ENCODE measurements at places on chromosomes 16 and 17. TPM values are rescaled to one million over a fixed set of nuclear protein-coding genes. Genes with fewer than 3 reads are reported as not detected.

DNA sequence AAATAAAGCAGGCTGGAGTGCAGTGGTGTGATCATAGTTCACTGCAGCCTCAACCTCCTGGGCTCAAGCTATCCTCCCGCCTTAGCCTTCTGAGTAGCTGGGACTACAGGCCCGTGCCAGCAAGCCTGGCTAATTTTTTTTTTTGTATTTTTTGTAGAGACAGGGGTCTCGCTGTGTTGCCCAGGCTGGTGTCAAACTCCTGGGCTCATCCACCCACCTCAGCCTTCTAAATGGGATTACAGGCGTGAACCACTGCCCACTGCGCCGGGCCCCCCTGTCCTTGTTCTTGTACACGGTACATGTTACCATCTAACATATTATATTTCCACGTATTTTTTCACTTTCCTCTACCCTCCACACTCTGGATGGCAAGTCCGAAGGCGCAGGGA lies 3.1 kb upstream of the CDH3 start:
- no peak for DNase-seq

DNA sequence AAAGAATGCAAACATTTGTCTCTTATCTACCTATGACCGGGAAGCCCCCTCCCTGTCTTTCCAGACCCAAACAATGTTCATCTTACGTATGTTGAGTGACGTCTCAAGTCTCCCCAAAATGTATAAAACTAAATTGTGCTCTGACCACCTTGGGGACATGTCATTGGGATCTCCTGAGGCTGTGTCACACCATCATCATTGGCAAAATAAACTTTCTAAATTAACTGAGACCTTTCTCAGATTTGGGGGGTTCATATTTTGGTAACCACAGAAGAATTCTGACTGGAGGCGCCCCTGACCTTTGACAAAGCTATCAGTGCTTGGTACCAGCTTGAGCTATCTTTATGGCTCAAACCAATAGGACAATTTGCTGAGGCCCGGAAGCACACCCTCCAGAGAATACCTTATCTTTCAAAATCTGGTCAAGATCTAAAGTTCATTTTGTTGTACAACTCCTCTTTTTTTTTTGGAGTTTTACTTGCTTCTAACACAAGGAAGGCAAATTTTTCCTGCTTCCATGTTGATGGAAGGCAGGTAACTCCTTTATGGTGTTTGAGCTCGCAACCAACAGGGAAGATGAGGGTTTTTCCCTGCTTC lies 2.5 kb upstream of the LDHD start:
- no peak for DNase-seq

GRCh38 chr17:42251115-42251514 lies 25.1 kb downstream of the STAT5B start:
- DNase-seq = peak; percentile 33

DNA sequence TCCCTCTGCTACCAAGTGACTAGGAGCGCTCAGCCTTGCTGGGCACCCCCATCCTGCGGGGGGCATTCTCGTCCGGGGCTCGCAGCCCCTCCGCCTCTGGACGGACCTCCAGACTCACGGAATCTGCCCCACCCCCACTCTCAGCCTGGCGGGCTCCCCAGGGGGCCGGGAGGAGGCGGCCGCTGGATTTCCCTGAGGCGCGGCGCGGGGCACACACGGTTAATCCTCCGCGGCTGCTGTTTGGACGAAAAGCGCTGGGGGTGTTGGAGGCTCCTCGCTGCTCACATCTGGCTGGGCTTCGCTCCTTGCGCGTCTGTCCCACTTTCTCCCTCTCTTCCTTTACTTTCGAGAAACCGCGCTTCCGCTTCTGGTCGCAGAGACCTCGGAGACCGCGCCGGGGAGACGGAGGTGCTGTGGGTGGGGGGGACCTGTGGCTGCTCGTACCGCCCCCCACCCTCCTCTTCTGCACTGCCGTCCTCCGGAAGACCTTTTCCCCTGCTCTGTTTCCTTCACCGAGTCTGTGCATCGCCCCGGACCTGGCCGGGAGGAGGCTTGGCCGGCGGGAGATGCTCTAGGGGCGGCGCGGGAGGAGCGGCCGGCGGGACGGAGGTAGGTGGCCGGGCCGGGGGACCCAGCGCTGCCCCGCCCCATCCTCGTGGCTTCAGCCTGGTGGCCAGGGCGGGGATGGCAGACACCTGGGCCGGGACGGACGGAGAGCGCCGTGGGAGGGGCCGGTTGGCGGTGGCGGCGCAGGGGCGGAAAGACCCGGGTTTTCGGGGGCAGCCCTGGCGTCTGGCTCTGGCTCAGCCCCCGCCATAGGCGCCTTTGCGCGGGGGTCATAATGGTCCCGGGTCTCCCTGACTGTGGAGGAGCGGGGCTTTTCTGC lies at the start of gene C1QTNF1:
TSS of gene C1QTNF1 (plus strand) at position 284 of the 886 bp plus-strand sequence. CDS start 19,800 bp downstream, outside the sequence.
- DNase-seq = peak; percentile 59

DNA sequence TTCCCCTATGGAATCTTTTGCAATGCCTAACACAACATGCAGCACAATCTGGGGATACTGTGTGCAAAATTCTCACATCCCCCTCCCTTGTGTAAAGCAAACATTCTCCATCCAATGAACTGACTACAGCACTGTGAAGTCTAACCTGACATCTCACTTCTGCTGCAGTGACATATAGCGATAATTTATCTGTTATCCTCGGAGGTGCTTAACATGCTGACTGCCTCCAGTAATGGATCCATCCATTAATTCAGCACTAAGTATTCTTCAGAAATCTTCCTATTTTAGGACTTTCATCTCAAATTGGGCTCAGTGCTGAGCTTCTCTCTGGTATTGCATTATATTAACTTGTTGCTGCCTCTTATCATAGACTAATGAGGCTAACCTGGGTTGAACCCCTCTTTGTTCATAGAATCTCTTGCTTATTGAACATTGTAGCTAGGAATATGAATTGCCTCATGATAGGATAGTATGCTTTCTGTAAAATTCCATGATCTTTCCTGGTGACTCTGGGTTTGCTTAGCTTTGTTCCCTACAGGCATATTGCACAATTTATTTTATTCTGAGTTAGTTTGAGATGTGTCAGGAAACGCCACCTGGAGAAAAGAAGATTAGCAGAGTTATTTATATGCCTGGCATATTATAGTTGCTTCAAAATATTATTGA lies 187.9 kb downstream of the CNTNAP4 start:
- DNase-seq = no peak

DNA sequence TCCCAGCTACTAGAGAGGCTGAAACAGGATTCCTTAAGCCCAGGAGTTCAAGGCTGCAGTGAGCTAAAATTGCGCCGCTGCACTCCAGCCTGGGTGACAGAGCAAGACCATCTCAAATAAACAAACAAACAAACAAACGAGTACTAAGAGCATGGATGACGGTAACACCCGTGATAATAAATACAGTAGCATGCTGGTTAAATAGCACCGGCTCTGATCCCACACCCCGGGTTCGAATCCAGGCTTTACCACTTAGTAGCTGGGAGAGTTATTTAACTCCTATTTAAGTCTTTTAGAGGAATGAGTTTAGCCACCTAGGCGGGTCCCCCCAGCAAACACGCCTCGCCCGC lies 301 bp upstream of the METTL22 start:
- no peak for DNase-seq

DNA sequence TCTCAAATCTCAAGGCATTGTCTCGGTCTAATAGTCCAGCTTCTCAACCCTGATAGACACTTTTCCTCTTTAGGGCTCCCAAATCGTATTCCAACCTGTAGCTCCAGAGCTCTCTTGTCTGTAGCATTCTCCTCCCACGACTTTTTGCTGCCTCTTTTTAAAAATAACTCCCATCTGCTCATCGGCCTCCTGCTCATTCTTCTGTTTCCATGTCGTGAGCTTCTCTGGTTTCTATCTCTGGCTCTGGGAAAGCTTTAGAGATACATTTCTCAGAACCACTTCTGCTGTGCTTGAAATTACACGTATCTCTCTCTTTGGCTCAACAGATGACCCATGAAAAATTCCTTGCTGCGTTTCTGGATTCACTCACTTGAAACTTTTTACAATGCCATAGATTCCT lies 609.6 kb upstream of the C16orf82 start:
- DNase-seq = no peak

DNA sequence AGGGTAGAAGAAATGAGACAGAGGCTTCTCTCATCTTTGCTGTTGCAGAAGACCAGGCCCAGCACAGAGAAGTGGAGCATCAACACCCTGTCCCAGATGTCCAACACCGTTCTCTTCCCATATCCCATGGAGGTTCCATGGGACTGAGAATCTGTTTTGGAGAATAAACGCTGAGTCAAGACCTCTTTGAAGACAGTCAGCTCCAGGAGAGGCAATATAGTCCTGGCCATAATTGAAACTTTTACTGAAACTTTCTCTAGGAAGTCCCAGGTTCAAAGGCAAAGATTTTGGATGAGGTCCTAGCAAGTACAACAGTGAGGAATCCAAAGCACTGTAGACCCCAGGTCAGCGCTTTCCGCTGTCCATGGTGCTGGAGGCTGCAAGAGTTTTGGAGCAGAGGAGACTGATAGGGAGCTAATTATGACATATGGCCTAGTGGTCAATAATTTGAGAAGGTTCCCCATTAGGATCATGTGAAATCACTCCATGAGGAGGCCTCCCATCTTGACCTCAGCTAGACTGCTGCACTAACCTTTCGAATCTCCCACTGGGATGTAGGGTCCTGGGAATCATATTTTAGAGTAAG lies 36.0 kb downstream of the OSBPL7 start:
- no peak for DNase-seq

DNA sequence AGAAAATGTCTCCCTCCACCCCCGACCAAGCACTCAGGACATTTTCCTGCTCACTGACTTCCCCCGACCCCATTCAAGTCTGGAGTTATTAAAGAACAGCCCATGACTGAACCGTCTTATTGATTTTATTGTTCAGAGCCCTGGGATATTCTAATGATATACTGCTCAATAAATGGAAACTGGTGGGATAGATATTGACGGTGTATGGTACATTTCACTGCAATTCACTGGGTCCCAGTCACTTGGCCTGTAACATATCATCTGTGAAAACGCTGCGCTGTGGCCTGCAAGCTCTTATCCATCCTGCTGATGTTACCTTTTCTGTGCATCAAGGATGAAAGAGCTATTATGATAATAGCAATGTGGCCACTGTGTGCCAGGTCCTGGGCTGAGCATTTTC lies 258.2 kb downstream of the XYLT1 start:
- DNase-seq = no peak

DNA sequence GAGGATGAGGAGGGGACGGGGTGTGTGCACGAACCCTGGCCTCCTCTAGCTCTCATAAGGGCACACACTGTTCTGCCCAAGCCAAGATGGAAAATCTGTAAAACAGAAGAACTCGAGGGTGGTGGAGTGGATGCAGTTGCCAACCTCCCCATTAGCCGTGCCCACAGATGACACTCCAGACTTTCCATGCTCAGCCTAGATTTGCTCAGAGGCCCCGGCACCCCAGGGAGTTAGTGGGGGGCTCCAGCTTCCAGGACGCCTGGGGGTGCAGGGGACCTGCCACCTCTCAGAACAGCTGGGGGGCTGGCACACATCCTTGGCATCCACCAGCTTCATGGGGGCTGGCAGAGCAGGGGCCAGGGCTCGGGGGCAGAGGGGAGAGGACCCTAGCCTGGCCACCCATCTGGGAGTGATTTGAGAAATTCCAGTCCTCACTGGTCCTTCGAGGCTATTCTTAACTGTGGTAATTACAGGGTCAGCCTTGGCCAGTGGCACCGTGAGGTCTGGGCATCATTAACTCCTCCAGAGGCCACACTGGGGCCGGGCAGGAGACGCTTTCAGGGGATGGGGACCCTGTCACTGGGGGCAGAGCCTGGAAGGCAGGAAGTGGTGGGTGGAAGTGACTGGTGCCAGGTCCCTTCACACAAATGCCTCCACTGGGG lies 14.3 kb downstream of the VASN start:
- no peak for DNase-seq

DNA sequence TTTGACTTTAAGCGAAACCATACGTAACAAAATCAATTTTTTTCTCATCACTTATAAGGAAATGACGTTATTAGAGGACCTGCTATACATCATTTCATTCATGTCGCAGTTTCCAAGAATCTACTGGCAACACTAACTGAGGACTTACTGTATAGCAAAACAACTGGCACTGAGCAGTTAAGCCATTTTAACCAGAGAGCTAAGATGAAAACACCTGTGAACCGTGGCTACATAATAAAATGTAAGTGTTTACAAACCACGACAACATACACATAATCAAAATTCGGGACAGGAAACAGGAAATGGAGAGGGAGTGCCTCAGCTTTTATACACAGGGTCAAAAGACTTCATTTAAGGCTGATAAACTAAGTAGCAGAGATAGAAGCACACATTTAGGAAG lies 29.5 kb downstream of the METTL16 start:
- no peak for DNase-seq

DNA sequence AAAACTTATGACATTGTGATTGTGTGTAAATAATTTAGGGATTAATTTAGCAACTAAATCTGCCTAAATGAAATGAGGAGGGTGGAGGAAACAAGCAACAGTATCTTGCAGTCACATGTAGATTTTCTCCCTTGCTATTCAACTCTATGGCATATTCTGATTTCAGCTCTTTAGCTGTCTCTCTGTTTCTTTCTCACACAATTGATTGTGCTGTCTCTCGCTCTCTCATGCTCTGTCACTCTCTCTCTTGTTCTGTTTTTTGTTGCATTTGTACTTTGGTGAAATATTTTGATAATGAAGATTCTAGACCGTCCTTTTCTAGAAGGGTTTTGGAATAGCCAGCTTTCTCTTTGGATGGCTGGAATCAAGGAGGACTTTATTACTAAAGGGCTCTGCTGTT lies 70.6 kb downstream of the BCAS3 start:
- DNase-seq = no peak

DNA sequence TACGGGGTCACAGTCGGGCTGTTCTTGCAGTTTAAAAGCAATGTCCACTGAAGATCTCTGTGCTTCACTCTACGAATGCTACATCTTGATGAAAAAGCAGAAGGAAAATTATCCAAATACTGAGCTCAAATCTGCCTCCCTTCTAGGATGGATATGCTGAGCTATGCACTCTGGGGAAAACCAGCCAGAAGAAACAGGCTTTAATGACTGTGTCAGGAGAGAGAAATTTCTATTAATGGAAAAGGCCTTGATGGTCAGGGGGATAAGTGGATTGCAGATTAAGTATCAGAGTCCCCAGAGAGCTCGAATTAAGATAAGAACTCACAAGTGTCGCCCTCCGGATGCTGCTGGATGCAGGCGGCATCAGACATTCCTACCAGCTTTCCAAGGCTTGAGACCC lies 39.6 kb upstream of the RCVRN start:
- no peak for DNase-seq

The MT4 gene
- total RNA-seq = not detected

The KRT20 gene
- total RNA-seq = 203 TPM

The MT1H gene
- not detected for total RNA-seq

The C16orf86 gene
- 0.38 TPM for total RNA-seq

The COTL1 gene
- 105 TPM for total RNA-seq

The GHDC gene
- 22.0 TPM for total RNA-seq

The YBX2 gene
- total RNA-seq = 16.3 TPM

The CLDN7 gene
- total RNA-seq = 429 TPM

The CARD14 gene
- 9.4 TPM for total RNA-seq

The FSCN2 gene
- 4.3 TPM for total RNA-seq

The KLHL10 gene
- not detected for total RNA-seq
